ENCODE measurements at places on chromosomes 7 and 10. TPM values are rescaled to one million over a fixed set of nuclear protein-coding genes. Genes with fewer than 3 reads are reported as not detected.

Gene WDR37
- 24.3 TPM for total RNA-seq

Gene HECW1
- not detected for total RNA-seq

Gene AGR3
- total RNA-seq: 0.19 TPM

Gene DLX6
- not detected for total RNA-seq
